HT1080 (cell line): ENCODE measurements at places on chromosomes 4 and X. TPM values are rescaled to one million over a fixed set of nuclear protein-coding genes. Genes with fewer than 3 reads are reported as not detected.

Gene IL9R
- total RNA-seq = 0.13 and 0.27 TPM in 2 replicates

DNA sequence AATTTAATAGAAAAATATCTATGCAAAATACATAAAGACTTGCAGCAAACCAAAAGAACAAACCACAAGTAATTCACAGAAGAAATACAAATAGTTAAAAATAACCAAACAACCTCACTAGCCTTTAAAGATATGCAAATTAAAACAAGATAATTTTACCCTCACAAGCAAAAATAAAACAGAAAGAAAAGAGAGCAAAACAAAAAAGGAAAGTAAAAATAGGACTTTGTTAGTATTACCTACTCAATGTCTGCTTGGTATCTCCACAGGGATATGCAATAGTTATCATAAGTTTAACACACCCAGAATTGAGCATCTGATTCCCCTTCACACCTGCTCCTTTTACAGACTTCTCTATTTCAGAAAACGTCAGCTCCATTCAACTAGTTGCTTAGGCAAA is 737.5 kb upstream of the MAGEB2 start:
- DNase-seq = no peak

Gene MUC7
- total RNA-seq = not detected in 2 replicates

GRCh38 chr4:169152899-169153298 is 117.9 kb downstream of the SH3RF1 start:
- DNase-seq = no peak

Gene BST1
- 0.13 and 0.43 TPM in 2 replicates for total RNA-seq

DNA sequence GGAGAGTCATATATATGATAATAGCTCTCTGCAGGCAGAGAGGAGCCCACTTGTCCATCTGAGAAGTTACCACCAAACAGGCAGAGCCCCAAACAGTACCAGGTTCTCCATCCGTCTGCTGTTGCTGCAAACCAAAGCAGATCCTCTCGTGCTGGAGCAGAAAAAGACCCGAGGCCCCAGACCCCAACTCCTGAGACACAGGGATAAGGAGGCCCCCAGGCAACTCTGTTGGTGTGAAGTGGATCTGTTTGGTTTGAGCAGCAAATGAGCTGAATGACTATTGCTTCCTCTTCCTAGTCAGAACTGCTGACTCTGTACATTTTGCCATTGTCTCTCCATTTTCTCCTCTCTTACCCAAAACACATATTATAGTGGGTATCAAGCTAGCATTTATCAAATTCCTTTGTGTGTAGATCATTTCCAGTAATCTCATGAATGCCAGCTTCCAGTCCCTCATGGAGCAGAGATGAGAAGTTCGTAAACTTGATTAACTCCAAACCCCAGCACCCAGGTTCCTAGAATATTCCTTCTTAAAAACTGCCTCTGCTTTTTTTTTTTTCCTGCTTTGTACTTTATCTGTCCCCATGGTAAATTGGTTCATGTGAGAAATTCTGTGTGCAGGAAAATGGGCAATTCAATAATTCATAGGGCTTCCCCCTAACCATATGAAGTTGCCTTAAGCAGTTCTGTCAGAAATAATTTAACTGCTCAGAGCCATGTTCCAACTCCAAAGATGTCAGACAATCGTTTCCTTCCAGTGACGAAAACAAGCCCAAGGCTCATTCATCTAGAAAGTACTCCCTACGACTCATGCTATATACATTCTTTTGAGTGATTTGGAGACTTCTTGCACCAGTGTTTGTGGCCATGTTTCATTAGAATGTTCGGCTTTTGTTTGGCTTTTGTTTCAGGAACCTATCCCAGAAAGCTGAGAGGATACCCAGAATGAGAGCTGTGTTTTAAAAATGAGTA is 98.6 kb upstream of the ATXN3L start:
- DNase-seq = peak; percentile 54

DNA sequence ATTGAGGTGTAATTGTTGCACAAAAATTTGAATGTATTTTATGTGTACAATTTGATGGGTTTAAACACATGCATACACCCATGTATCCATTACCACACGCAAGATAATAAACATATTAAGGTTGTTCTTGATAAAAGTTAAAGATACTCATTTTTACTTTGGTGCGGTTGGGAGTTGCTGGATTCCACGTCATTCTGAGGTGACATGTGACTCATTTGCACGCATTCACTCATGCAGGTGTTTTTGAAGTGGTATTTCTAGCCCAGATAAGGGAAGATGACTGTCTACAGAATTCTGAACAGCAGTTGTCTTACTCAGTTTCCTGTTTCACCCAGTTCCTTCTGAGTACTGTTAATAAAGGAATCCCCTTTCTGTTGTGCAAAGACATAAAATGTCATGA is 142.0 kb downstream of the RTL3 start:
- peak; percentile 85 for DNase-seq

GRCh38 chr4:149932188-149932587 is 116.5 kb upstream of the IQCM start:
- DNase-seq = no peak

Gene STATH
- total RNA-seq = not detected in 2 replicates

DNA sequence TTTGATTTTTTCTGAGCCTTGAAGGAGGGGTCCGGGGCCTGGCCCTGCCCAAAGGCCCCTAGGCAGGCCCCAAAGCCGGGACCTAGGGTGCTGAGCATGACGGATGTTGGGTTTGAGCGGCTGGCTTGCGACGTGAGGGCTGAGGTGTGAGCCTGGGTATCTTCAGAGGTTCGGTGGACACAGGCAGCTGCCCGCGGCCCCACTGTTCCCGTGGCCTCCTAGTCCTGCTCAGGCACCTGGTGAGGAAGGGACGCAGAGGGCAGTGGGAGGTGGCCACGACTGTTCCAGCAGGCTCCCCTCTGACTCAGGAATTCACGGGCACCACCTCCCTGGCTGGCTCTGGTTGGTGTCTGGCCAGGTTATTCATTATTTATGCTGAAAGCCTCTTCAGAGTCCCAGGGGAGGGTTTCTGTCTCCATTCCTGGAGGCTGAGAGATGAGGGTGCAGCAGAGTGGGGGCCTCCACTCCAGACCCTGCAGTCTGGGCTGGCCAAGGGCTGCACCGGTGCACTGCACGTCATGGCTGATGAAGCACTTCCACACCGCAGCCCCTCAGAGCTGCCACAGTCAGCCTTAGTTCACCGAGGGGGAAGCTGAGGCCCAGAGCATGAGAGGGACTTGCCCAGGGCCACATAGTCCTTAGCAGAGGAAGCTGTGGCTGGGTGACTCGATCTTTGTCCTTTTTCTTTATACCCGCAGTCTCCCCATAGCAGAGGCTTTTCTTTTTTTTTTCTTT is 2.2 kb downstream of the MSANTD1 start:
- no peak for DNase-seq

GRCh38 chrX:57595381-57595811 is 3.6 kb downstream of the ZXDB start:
- DNase-seq = peak; percentile 53

- no peak for DNase-seq
These were observed 19.6 kb downstream of the SCD5 start for GRCh38 chr4:82779032-82779431.

Gene SPANXN4
- 0.18 TPM in 1 of 2 replicates, not detected in the other for total RNA-seq

GRCh38 chr4:159232465-159233106 is 129.7 kb downstream of the RAPGEF2 start:
- DNase-seq = no peak

Gene MRFAP1
- 126 and 155 TPM in 2 replicates for total RNA-seq

- no peak for DNase-seq
These were observed 55.6 kb downstream of the ADGRA3 start for GRCh38 chr4:22460266-22460665.

DNA sequence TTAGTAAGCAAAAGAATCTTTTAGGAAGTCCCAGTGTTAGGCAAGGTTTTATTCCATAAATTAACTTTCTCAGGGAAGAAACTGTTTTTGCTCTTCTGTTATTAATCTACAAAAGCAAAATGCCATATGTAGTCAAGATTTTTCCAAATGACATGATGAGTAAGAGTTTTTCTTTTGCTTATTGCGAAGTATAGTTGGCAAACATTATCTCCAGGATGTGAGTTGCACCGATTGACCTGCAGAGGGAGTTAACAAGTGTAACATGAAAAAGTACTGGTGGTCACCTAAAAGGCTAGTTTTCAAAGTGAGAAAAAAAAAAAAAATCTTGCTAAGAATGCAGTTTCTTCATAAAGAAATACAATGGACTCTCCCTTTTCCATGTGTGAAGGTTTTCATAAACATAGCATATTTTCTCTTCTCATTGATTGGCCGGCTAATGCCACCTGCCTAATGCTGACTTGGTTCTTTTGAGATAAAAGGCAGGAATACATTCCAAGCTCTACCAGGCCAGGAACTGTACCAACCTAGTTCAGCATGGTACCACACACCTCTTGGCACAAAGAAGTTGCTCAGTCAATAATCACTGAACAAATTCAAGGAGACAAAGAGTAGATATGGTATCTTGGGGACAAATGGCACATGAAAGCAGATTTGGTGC is 100.2 kb downstream of the LNX1 start:
- peak; percentile 69 for DNase-seq

- DNase-seq = no peak
These were observed 53.9 kb downstream of the PPARGC1A start for GRCh38 chr4:23835774-23836478.

Gene CSAG3
- total RNA-seq = 2.3 and 2.6 TPM in 2 replicates

DNA sequence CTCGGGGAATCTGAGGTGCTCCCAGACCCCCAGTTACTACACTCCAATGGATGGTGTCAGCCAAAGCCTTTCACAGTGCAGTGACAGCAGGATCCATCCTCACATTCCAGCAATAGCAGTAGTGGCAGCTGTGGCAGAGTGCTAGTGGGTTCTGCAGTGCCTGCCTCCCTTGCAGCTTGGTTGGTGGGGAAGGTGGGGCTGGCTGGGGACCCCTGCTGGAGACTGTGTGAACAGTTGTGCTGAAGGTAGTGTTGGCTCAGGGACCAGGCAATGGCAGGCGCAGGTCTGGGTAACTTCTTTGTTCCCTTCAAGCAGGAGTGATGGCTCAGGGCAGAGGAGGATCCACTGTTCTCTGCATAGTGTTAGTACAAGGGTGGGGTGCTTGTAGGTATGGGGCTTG is 343.7 kb upstream of the TRAM1L1 start:
- no peak for DNase-seq

DNA sequence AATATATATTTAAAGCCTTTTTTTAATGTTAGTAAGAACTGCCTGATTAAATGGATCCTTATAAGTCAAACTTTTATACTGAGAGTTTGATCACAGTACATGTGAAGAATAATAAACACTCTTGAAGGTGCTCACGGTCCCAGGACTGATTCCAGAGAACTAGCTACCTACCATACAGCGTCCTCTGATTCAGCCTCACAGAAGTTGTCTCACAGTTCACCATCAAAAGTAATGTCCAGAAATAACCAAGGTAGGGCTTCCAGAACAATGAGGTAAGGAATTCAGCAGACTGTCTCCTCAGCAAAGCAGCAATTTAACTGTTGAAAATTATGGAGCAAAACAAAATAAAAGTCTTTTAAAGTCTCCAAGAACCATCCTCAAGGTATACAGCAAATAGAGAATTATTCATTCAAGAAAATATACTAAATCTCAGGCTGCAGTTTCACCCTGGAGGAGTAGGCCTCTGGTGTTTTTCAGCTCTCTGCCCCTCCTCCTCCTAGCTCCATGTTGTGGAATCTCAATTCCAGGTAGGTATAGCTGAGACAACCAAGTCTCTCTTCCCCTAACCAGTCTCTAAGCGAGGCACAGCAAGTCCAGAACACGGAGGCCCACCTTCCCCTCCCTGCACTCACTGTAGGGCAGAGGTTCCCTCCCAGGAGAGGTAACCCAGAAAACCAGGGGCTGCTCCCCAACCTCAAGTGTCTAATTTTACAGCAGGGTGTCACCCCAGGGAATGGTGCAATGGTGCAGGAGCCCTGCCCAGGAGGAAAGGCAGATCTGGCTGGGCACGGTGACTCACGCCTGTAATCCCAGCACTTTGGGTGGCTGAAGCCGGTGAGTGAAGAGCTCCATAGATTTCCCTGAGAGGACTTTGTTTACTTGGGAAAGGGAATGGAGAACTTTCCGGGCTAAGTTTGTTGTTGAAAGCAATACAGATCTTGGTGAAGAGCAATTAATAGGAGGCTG is 28.6 kb downstream of the FAM241A start:
- peak; percentile 43 for DNase-seq

- no peak for DNase-seq
These were observed 11.8 kb upstream of the UGT2A3 start for GRCh38 chr4:68963374-68963773.

Gene CXCL8
- total RNA-seq = 9.4 and 12.9 TPM in 2 replicates

Gene AREG
- total RNA-seq = 1.4 and 1.9 TPM in 2 replicates

DNA sequence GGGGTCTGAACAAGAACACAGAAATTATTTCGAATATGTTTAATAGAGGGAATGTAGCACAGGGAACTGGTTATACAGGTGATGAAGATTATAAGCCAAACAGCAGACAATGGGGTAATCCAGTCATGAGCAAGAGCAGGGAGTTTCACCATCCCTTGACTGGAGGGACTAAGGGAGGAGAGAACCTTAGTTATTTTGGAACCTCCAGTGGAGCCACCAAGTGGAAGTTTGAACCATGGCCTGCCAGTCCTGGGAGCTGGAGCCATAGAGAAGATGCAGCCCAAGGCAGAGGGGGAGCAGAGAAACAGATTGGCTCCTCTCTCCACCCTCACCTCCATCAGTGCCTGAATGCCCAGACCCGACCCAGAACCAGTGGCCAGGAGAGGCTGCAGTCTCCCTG is 264.6 kb upstream of the RASGEF1B start:
- DNase-seq = no peak

- peak; percentile 18 for DNase-seq
These were observed 149.9 kb downstream of the AMMECR1 start for GRCh38 chrX:110167952-110168451.

DNA sequence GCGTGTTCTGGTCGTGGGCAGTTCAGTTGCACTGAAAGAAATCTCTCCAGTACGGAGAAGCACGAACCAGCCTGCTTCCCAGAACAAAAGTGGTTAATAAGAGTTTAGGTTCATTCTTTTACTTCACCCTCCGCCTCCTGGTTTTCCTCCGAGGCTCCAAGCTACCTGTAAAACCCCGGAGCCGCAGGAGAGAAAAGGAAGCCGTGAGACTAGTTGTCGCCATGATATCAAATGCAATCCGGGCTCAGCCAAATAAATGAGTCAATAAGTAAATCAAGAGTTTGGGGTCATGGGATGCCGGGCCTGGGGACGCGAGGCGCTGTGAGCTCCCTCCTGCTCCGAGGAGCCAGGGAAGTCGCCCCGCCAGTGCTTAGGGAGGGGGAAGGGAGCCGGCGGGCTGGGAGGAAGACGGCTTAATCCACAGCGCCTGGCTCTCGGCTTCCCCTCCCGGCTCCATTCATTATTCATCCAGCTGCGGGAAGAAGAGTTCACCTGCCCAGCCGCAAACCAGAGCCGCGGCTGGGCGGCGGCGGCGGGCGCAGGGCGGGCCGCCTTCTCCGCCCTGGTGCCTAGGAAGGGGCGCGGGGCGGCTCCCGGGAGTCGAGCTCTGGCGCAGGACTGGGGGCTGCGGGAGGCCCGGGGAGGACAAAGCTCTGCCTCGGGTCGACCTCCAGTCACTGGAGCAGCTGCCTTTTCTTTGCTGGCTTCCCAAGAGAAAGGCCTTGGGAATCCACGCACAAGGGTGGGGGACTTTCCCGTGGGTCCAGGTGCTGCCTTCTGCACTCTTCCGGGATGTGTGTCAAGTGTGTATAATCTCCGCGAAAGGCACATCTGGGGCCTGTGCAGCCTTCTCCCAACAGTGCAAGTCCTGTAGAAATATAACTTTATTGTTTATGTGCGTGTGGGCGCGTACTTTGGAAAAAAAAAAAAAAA is 1.7 kb downstream of the FRAS1 start:
- peak; percentile 55 for DNase-seq
